Sigmoid colon (tissue), 7 donors: ENCODE measurements at places on chromosomes 1 and 21. TPM values are rescaled to one million over a fixed set of nuclear protein-coding genes. Genes with fewer than 3 reads are reported as not detected.

Gene BECN2
- total RNA-seq: not detected

Gene TNFRSF9
- total RNA-seq: not detected

DNA sequence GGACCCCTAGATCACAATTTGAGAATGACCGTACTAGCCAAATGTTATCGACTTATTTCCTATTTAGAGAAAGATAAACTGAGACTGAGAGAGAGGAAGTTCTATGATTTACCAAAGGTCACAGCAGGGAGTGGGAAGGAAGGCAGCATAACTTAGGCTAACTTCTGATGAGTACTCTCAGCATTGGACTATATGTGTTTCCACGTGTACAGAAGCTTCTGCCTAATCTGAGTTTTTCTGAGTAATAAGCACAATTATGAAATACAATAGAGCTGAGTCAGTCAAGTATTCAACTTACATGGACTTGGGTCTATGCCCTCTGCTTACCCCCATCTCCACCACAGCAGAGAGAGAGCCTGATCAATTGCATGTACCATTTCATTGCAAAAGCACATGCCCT lies 88.1 kb upstream of the HIVEP3 start:
- DNase-seq: no peak

DNA sequence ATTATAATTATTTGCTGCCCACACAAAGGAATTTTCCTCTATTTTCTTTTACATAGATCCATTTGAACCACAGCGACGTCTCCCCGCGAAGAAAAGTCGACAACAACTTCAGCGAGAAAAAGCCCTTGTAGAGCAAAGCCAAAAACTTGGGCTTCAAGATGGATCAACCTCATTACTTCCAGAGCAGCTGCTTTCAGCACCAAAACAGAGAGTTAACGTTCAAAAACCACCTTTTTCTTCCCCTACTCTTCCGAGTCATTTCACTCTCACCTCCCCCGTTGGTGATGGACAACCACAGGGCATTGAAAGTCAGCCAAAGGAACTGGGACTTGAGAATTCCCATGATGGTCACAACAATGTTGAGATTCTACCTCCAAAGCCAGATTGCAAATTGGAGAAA lies 7.2 kb downstream of the GORAB start:
- DNase-seq: no peak

DNA sequence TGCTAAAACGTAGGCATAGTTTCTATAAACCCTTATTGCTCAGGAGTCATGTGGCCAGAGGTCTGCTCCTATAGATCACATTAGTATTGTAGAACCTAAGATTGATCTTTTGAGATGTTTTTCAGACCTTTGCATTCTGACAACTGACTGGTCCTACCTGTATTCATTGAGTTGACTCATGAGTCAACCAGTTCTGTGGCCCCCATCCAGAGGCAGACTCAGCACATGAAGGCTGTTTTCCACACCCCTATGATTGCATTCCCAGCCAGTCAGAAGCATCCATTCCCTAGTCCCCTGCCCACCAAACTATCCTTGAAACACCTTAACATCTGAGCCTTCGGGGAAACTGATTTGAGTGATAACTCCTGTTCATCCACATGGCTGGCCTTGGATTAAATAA lies 451.7 kb downstream of the SIPA1L2 start:
- DNase-seq: no peak

DNA sequence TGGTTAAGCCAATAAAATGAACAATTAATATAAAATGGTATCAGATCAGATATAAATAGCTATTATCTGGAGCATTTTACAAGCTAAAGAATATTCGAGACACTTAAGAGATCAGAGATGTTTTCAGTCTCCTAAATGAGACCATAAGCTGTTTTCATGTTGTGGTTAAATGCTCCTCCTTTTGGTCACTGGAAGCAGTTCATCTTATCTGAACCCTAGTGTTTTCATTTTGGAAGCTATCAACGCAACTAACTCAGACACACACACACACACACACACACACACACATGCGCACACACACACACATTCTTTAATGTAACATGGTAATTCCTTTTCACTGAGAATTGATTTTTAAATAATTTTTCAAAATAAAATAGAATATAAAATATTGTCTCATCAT lies 10.0 kb upstream of the LRRC8C start:
- no peak for DNase-seq

DNA sequence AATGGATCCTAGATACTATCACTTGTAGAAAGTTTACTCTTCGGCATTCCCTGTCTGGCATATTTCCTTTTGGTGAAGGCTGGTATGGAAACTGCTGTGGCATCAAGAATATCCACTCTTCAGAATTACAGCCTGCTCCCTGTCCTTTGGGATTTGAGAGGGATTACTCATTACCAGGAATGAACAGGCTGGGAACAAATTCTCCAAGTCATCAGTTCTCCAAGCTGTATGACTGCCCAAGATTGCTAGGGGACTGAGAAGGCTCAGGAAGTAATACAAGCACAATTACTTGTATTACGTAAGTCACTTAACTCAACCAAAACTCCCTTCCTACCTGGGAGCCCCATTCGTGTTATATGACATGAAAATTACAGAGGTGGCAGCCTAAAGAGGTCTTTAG lies 49.6 kb downstream of the CD58 start:
- DNase-seq: no peak
